ENCODE measurements at places on chromosomes 2 and 18. TPM values are rescaled to one million over a fixed set of nuclear protein-coding genes. Genes with fewer than 3 reads are reported as not detected.

SPP2 gene
- total RNA-seq: not detected

GCG gene
- not detected for total RNA-seq

DTNA gene
- total RNA-seq: 115 TPM

HTR2B gene
- 13.0 TPM for total RNA-seq

TSGA10 gene
- 3.3 TPM for total RNA-seq

OTOF gene
- not detected for total RNA-seq

FER1L5 gene
- not detected for total RNA-seq

CRYBA2 gene
- not detected for total RNA-seq

DNA sequence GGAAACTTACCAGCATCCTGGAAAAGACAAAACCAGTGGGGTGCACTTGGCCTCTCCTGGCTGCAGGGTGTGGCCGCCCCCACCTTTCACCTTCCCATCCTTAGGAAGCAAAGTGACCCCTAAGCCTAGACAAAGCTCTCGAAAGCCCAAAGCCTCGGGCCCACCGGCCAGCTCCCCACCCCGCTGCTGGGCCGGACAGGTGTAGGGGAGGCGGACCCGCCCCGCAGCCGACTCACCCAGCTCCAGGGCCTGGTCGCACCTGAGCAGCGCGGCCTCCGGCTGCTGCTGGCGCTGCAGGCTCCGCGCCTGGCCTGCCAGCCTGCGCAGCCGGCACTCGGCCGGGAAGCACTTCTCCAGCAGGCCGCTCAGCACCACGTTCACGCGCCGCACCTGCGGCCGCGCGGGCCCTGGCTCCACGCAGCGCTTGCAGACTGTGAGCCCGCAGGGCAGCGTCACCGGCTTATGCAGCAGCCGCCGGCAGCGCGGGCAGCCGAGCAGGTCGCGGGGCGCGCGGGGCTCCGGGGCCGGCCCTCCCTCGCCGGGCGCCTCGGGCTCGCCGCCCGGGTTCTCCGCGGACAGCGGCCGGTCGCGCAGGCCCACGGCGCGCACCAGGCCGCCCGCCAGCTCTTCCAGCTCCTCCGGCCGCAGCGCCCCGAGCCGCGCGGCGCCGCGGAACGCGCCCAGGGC lies 979 bp downstream of the LONRF2 start:
- H3K4me3 ChIP-seq: peak overlapping the region; percentile 80
- H3K4me1 ChIP-seq: peaks cover 17% of the 10 kb centered on the region
- H3K27ac ChIP-seq: peak overlapping the region; percentile 84
- H3K27me3 ChIP-seq: no peaks in the 10 kb centered on the region
- no peak for DNase-seq

DNA sequence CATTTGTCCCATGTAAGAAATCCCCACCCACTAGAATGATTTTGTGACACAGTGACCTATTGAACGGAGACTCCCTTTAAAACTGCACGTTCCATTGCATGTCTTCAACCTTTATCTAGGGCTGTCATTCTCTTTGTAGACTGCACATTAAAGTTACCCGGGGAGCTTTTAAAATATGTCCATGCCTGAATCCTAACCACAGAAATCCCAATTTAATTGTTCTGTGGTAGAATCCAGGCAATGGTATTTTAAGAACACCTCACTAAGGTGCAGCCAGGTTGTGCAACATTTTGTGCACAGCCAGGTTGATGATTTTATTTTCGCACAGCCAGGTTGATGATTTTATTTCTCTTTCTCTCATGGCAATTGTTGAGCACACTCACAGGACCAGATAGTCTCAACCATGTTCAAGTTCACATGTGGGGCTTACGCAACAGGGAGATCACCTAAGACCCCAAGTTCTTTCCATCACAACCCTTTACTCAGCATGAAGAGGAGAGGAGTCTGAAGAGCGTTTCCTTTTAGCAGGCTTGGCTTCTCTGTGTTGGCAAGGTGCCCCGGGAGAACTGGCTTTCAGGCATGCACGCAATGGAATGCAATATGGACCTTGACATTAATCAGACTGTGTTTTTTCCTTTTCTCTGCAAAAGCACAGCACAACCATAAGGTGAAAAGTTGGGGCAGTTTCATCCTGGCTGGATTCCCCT lies 467.3 kb upstream of the ETAA1 start:
- no peak overlapping the region for H3K4me3 ChIP-seq
- DNase-seq: peak; percentile 90
- H3K36me3 ChIP-seq: no peaks in the 10 kb centered on the region

- H3K36me3 ChIP-seq: no peaks in the 10 kb centered on the region
- peaks cover 33% of the 10 kb centered on the region for H3K27me3 ChIP-seq
- H3K4me3 ChIP-seq: no peak overlapping the region
Measured at GRCh38 chr2:11560806-11561205, 27.0 kb downstream of the GREB1 start.

GRCh38 chr2:196290136-196290535 lies 118.8 kb upstream of the STK17B start:
- no peaks in the 10 kb centered on the region for H3K36me3 ChIP-seq
- no peak overlapping the region for H3K27ac ChIP-seq
- no peaks in the 10 kb centered on the region for H3K27me3 ChIP-seq

DNA sequence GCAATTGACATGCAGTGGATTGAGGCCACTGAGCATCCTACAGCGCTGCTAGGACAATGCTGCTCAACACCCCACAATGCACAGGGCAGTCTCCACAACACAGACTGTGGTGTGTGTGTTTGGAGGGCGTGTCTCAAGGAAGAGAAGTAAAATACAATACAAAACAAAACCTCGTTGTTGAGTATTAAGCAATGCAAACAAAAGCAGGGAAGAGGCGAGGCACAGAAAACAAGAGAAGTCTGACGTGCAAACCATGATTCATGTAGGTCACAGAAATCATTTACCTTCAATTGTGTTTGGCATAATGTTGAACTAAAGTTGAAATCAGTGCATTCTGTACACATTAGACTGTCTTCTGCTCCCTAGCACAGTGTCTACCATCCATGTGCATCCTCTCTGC lies 260.9 kb downstream of the PHLPP1 start:
- H3K36me3 ChIP-seq: peaks cover 38% of the 10 kb centered on the region
- DNase-seq: no peak
- no peaks in the 10 kb centered on the region for H3K27me3 ChIP-seq
- H3K27ac ChIP-seq: no peak overlapping the region

DNA sequence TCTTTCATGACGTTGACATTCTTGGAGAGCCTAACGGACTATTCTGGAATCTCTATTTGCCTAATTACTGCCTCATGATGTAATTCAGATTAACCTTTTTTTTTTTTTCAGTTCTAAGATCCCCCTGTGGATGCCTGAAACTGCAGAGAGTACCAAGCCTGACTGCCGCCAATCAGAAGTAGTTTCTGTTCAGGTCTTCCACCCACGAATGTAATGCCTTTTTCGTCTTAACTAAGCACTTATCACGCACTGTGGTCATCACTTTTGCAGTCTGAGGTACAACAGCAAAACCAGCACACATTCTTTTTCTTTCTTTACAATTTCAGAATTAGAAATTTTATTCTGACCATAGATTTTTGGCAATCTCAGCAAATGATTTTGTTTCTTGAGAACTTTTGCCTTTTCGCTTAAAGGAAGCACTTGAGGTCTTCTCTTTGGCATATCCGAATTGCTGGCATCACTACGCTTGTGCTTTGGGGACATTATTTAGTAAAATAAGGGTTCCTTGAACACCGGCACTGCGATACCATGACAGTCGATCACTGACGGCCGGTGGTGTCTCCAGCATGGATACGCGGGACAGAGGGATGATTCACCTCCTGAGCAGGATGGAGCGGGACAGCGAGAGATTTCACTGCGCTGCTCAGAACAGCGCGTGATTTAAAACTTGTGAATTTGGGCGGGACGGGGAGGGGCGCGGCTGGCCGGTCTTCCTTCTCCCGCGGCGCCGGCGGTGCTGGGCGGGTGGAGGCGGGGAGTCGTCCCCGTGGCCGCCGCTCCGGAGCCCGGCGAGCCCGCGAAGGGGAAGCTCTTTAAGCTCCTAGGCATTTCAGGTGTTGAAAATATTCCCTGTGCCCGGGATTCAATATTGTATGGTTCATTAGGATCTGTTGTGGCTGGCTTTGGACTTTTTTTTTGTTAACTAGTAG lies 32.0 kb upstream of the GPR55 start:
- peaks cover 38% of the 10 kb centered on the region for H3K27me3 ChIP-seq
- no peaks in the 10 kb centered on the region for H3K36me3 ChIP-seq
- peak overlapping the region; percentile 39 for H3K4me3 ChIP-seq
- H3K27ac ChIP-seq: no peak overlapping the region
- no peaks in the 10 kb centered on the region for H3K4me1 ChIP-seq
- DNase-seq: no peak

DNA sequence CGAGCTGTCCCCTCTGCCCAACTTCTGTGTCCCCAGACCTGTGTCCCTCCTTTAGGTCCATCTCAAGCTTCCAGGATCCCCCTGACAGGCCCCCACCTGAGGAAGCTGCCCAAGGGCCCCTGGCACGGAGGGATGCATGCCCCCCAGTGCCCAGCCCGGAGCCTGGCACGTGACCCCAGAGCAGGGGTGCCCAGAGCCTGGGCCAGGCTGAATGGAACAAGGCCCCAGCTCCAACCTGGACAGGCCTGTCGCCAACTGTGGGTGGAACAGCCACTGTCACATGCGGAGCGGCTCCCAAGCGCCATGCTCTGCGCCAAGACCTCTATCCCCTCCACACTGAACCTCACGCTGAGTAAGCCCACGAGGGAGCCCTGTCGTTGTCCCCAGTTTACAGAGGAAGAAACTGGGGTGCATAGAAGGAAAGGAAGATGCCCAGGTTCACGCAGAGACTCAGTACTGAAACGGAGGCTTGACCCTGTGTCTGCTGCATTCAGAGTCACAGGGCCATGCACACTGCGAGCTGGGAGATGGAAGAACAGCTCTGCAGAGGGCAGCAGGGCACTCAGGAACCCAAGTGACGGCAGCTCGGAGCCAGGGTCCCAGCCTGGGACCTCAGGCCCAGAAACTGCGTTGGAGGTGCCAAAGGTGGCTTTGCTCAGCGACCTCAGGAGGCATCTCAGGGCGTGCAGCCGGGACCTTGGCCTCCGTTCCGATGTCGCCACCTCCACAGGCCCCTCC lies 5.5 kb upstream of the ECEL1 start:
- H3K27me3 ChIP-seq: no peaks in the 10 kb centered on the region
- DNase-seq: no peak
- H3K36me3 ChIP-seq: no peaks in the 10 kb centered on the region
- H3K4me3 ChIP-seq: no peak overlapping the region

DNA sequence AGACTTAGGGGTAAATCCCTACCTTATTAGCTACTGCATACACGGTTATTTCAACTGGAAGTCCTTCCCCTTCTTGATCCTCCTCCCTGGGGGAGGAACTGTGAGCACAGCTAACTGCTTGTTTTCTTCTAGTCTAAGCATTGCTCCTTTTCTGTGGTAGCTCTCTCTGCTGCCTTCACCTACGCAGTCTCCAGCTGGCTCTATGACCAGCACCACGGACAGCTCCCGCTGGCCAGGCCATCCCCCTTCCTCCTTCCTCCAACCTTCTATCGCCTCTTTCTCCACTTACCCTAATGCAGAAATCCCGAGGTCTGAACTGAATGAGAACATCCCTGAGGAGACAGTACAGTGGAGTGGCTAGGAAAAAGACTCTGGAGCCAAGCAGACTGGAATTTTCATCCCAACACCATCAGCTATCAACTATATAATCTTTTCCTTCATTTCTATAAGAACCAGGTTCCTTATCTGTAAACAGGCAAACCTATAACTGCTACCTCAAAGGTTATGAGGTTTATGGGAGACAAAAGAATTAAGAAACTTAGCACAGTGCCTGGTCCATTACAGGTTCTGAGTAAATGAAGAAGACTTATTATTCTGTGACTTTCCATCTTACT lies 4.7 kb upstream of the CFAP65 start:
- H3K27me3 ChIP-seq: peaks cover 45% of the 10 kb centered on the region
- H3K36me3 ChIP-seq: no peaks in the 10 kb centered on the region
- no peak for DNase-seq
- no peak overlapping the region for H3K27ac ChIP-seq
- H3K4me3 ChIP-seq: no peak overlapping the region
- no peaks in the 10 kb centered on the region for H3K4me1 ChIP-seq

DNA sequence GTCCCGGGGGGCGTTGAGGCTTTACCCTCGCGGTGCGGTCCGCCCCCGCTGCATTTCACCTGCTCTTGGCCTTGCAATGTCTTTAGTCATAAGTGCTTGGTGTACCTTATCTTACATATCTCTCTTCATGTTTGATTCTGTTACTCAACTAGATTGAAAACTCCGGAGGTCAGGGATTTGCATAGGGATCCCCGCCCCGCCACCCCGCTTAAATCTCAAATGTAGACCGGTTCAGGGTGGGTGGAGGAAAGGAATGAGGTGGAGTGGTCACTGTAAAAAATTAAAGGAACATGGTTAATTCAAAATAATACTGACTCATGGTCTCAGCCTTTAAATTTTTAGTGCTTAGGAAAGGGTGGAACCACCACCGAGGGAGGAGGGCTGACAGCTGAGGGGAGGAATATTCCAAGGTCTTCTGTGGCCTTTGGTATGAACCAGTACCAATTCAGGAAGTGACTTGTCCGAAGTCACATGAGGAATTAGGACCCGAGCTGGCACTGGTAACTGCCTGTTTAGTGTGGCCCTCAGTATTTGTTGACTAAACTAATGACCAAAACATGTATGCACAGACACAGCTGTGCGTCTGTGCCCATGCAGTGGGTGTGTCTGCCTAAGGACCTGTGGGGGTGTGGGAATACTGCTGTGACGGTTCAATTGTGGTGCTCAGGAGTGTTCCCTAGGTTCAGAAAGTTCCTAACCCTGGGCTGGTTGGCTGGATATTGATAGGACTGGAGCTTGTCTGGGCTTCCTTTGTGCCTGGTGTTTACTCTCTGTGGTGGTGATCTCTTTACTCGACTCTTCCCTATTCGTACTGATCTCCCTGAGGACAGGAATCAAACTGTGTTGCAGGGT lies 1.0 kb downstream of the PLEKHB2 start:
- no peak for DNase-seq
- H3K27ac ChIP-seq: peak overlapping the region; percentile 92
- H3K36me3 ChIP-seq: no peaks in the 10 kb centered on the region
- H3K4me1 ChIP-seq: peaks cover 26% of the 10 kb centered on the region
- H3K27me3 ChIP-seq: no peaks in the 10 kb centered on the region
- peak overlapping the region; percentile 78 for H3K4me3 ChIP-seq

- no peak overlapping the region for H3K27ac ChIP-seq
- H3K36me3 ChIP-seq: no peaks in the 10 kb centered on the region
- H3K4me1 ChIP-seq: peaks cover 10% of the 10 kb centered on the region
- H3K27me3 ChIP-seq: no peaks in the 10 kb centered on the region
- DNase-seq: no peak
Measured at GRCh38 chr2:1606421-1607235, 137.7 kb downstream of the PXDN start.

DNA sequence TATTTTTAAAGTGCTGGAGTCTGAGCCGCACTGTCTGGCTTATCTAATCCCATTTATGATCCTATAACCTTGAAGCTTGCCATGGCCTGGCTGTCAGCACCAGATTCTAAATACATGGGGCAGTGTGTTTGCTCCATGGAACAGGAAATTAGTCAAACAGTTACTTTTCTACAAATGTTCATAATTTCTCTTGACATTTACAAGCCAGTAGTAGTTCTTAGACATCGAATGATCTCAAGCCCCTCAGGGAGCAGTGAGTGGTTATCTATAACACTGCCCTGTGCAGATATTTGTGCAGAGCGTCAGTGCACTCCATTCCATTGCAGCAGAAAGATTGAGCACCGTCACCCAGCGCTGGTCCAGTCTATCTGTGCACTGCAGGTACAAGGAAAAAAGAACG lies 205.2 kb downstream of the AGPS start:
- no peaks in the 10 kb centered on the region for H3K27me3 ChIP-seq
- DNase-seq: no peak
- H3K36me3 ChIP-seq: no peaks in the 10 kb centered on the region
- no peak overlapping the region for H3K4me3 ChIP-seq
- no peaks in the 10 kb centered on the region for H3K4me1 ChIP-seq
- peak overlapping the region; percentile 65 for H3K27ac ChIP-seq
